ENCODE measurements at places on chromosomes 2 and 18.
A peak's percentile ranks its signal among the peaks of the same experiment; 100 is the strongest.

DNA sequence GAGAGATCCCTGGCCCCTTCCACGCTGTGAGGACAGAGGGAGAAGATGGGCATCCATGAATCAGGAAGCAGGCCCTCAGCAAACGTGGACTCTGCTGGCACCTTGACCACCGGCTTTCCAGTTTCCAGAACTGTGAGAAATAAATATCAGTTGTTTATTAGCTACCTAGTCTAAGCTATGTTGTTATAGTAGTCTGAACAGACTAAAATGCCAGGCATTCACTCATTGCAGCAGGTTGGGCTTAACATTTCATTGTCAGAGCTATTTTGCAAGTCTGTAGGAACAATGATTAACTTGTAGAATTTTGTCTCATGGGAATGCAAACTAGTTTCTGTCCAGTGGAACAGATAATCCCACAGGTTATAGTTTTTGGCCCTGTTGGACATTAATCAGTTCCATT is 24.8 kb upstream of the TBC1D8 start:
- peak; percentile 33 for DNase-seq

DNA sequence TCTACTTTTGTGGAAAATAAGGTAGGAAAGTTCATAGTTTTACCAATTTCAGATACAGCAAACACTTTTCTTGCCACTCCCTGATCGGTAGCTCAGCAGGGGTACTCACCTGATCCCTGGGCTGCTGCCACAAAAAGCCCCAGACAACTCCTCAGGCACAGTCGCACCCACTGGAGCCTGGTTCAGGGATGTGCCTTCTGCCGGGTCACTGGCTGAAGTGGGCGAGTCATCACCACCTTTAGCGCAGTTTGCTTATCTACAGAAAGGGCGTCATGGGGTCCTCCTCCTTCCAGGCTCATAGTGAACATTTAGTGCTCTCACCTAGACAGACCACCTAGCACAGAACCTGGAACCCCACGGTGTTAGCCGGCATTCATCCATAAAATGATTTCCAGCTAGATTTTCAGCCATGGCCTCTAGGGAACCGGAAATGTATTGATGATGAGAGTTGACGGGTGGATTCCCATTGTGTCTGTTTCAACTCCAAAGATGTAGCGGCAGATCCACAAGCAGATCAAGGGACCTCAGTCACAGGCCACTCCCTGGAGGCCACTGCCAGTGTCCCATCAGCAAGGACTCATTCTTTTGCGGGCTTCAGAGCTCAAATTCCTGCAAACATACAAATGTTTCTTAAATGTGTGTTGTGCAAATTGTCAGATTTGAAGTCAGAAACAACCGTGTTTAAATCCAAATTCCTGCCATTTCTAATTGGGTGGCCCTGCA is 408.4 kb upstream of the SALL3 start:
- no peak for DNase-seq

DNA sequence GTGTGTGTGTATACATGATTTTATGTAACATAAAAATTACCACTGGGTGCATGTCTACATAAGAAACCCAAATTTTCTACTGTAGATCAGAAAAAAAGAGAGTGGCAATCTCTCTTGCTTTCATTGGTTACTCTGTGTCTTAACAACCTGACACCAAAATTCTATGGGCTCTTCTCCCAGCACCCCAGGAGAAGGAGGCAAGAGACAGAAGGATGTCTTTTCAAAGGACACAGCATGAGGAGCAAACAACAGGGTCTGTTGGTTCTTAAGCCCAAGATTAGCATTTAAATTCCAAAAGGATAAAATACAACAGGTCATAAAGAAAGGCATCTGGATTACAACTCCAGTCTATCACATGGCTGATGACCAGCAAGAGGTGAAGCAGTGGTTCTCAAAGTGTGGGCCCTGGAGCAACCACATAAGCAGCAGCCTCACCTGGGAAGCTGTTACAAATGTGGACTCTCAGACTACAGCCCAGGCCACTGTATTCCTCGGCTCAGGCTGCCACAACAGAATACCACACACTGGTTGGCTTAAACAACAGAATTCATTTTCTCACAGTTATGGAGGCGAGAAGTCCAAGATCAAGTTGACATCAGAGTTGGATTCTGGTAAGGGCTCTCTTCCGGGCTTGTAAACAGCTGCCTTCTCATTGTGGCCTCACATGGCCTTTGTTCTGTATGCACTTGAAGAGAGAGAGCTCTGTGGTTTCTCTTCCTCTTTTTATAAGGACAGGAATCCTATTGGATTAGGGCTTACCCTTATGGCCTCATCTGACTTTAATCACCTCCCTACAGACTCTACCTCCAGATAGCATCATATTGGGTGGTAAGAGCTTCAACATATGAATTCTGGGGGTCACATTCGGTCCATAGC is 79.8 kb upstream of the RNF152 start:
- no peak for DNase-seq

- no peak for DNase-seq
These were observed 139.2 kb downstream of the INHBB start for GRCh38 chr2:120485096-120485495.

GRCh38 chr2:33579227-33579626 is 19.9 kb downstream of the FAM98A start:
- DNase-seq, result no peak

DNA sequence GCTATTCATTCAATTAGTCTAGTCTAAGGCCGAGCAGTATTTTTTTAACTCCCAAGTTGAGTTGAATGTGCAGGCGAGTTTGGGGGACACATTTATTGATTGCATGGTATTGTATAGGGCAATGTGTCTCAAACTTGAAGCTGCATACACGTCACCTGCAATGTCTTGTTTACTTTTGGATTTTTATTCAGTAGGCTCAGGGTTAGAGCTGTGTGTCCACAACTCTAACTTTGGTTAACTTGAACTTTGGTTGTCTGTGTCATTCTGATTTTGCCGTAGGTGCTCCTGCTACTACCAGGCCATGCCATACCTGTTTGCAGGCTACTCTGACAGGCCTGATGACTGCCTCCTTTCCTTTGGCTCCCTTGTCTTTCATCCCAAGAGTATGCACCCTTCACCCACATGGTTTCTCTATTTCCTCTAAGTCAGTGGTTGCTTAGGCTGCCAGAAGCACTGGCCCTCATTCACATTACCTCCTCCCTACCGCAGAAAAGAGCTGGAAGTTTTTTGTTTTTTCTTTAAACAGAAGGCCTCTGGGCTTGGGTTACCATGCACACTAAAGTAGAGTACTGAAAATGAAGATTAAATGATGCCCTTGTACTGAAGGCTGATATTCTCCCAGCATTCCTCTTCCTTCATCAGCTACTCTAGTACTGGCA is 219.4 kb upstream of the SPOPL start:
- no peak for DNase-seq

- no peak for DNase-seq
These were observed 79.2 kb downstream of the SLC25A12 start for GRCh38 chr2:171814883-171815282.

- DNase-seq, result no peak
These were observed 78.6 kb downstream of the SATB2 start for GRCh38 chr2:199378948-199379650.

GRCh38 chr2:45696708-45697107 is 45.2 kb downstream of the PRKCE start:
- no peak for DNase-seq

- DNase-seq, result no peak
These were observed 54.8 kb downstream of the AP1S3 start for GRCh38 chr2:223782629-223783028.

DNA sequence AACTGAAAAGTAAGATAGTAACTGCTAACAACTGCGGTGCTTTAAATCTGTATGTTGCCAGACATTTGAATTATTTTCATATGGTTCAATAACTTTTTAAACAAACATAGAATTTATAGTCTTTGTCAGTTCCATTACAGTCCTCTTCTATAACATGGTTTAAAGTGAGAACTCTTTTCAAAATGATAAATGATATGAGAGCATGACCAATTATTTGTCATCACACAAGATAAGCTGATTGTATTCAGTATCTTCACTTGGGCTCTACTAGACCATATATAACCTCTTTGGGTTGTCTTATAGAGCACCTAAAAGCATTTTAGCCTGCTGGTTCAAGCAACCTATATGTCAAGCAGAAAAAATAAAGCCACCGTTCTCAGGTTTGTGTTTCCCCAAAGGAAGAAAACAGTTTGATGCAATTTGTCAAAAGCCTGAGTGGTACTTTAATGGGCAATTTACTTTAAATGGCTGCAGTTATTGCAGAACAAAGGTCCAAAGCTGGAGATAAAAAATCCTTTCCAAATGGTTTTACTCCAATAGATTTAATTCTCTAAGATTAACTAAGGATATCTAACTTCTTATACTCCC is 298.4 kb downstream of the FSIP2 start:
- no peak for DNase-seq

DNA sequence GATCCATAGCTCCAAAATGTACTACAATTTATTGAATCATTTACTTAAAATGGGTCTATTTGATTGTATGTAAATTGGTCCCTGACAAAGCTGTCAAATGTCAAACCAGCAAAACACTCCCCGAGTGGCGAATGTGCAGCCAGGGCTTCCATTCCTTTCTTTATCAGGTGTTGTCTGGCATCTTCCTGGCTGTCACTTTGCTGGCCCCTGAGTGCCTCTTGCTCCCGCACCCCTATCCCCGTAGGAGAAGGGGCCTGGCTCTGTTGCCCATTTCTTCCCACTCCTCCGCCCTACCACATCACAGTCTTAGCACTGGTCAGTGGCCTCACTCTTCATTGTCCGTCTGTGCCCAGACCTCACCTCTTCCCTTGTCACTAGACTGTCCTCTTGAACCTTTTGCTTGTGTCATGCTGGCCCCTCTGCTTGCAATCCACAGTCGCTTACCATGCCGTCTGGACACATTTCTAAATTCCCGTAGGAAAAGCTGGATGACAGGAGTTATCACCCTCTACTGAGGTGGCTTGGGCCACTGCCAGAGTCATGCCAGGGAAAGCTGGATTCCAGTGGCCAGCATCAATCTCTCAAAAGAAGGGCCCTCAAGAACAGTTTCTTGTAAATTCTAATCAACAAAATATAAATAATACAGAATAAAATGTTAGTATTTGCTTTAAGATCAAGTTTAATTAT is 15.4 kb downstream of the UBE2F start:
- no peak for DNase-seq

GRCh38 chr18:35842536-35842935 is 129.9 kb upstream of the RMP24 start:
- no peak for DNase-seq

- no peak for DNase-seq
These were observed 570 bp upstream of the ECEL1 start for GRCh38 chr2:232488097-232488711.

GRCh38 chr18:42113529-42114191 is 158.6 kb downstream of the PIK3C3 start:
- no peak for DNase-seq

GRCh38 chr18:41761333-41762018 is 193.6 kb upstream of the PIK3C3 start:
- DNase-seq, result no peak

DNA sequence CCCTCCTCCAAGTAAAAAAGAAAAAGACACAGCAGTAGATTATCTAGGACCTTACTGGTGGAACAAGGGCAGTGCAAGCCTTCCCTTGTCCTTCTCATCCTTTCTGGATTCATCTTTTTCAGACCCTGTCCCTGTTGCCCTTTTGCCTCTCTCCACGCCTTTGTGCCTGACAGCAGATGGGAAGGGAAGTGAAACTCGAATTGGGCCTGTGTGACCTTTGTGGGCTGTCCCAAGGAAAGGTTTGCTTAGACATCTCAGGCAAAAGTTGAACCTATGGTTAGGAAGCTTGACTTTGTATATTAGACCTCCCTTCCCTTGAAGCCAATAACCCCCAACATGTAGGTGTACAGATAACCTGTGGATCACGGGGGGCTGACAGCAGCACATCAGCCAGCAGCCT is 185.3 kb downstream of the PRKCE start:
- DNase-seq, result no peak

DNA sequence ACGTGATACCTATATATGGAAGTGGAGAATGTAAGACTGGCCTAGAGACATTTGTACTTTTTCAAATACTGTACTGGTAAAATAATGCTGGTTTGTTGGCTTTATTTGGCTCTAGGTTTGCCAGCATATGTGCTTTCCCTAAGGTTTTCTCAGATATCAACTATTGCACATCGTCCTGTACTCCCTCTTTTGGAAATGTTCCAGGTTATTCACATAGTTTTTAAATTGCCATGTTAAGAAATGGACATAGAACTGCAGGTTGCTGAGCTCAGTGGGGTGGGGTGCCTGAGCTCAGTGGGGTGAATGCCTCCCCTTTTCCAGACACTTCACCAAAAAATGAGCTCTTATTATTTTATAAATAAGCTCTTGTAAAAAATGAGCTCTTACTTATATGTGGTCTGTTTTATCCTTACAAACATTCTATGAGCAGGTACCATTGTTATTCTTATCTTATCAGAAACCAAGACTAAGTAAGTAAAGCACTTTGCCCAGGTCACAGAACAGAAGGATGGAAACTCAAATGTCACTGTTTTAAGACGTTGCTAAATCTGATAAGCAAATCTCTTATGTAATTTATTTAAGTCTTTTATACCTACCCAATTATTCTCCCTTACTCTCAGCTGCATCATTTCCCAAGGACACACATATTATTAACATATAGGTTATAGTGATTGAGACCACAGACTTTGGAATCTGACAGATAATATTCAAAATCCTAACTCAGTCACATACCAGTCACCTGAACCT is 99.0 kb downstream of the CPS1 start:
- no peak for DNase-seq

DNA sequence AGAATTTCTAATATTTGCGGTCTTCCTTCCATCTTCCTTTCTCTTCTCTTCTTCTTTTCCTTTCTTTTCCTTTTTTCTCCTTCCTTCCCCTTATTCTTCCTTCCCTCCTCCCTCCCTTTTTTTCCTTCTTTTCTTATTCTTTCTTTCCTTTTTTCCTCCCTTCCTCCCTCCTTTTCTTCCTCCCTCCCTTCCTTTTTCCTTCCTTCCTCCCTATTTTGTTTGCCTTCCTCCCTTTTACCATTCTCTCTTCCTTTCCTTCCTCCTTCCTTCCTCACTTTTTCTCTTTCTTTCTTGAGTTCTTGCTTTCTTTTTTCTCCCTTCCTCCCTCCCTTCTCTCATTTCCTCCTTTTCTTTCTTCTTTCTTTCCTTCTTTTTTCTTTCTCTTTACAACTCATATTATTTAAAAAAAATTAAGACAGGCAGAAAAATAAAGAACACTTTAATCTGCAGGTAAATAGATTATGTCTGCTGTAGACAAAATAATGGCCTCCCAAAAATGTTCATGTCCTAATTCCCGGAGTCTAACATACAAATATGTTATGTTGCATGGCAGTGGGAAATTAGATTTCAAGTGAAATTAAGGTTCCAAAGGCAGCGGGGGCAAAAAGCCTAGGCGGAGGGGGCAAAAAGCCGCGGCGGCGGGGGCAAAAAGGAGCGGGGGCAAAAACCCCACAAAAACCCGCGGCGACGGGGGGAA is 152.4 kb downstream of the ANKRD30BL start:
- DNase-seq, result no peak

DNA sequence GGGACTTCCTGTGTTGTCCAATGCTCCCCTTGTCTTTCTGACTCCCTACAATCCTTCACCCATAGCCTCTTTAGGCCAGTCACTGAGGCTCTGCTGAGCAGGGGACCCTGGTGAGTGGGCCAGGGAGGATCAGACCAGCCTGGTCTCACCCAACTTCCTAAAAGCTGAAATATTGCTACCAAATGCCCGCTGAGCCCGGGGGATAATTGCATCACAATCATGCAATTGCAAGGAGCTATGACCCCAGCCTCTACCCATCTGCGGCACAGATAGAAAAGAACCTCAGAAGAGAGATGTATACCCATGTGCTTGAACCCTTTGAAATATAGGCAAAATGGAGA is 3.7 kb upstream of the SP100 start:
- no peak for DNase-seq
